ENCODE measurements at places on chromosomes 12 and 14.

- DNase-seq, result no peak
Measured at GRCh38 chr12:1691123-1692007, 495 bp downstream of the ADIPOR2 start.

DNA sequence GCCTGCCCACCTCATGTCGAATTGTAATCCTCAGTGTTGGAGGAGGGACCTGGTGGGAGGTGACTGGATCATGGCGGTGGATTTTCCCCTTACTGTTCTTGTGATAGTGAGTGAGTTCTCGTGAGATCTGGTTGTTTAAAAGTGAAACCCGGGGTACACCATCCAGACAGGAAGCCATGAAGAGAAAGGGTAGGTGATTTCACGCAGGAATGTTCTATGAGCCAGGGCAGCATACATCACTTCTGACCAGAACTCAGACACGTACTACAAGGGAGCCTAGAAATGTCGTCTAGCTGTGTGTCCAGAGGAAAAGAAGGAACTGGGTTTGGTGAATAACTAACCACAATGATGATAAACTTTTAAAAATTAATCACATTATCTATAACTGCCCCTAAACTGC is 80.6 kb downstream of the ANO4 start:
- DNase-seq, result no peak

GRCh38 chr12:116420227-116420880 is 138.8 kb upstream of the MAP1LC3B2 start:
- no peak for DNase-seq

DNA sequence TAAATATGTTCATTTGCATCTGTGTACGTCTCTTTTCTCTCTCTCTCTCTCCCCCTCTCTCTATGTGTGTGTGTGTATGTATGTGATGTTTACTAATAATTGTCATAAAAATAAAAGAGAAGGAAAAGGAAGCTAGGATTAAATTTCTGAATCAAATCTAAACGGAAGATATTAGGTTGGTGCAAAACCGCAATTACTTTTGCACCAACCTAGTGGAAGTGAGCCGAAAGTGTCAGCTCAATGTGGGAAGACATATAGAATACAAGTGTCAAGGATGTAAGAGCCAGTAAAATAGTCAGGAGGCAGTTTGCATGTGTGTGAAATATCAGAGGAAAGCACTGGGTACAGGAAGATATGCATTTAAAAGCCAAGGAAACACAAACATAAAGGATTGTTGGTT is 18.5 kb upstream of the OR4K17 start:
- no peak for DNase-seq

- no peak for DNase-seq
Measured at GRCh38 chr14:54556535-54556934, 10.4 kb upstream of the SAMD4A start.

DNA sequence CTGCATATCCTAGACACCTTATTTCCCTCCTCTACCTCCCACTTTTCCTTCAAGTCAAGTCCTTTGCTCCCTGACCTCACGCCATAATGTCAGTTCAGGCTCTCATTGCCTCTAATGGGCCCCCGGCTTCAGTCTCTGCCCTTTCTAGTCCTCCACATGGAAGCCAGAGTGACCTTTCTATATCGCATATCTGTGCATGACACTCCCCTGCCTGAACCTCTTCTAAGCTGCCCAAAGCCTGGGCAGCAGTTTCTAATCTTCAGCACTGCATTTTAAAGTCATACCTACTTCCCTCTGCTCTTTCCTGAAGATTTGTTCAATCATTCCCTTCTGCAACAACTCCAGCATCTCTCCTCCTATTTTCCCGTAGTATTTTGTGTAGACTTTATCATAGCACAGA is 45.5 kb downstream of the ESR2 start:
- DNase-seq, result no peak

GRCh38 chr12:128387811-128388422 is 120.9 kb downstream of the TMEM132C start:
- DNase-seq, result peak; percentile 10

GRCh38 chr14:61603736-61604135 is 91.6 kb upstream of the HIF1A start:
- no peak for DNase-seq

GRCh38 chr12:82883394-82884355 is 197.0 kb downstream of the TMTC2 start:
- no peak for DNase-seq

GRCh38 chr14:77343662-77344061 is 22.8 kb downstream of the GSTZ1 start:
- no peak for DNase-seq

- no peak for DNase-seq
Measured at GRCh38 chr12:124604264-124604680, 36.9 kb upstream of the NCOR2 start.

- DNase-seq, result no peak
Measured at GRCh38 chr12:56162468-56163290, 4.5 kb downstream of the MYL6 start.

DNA sequence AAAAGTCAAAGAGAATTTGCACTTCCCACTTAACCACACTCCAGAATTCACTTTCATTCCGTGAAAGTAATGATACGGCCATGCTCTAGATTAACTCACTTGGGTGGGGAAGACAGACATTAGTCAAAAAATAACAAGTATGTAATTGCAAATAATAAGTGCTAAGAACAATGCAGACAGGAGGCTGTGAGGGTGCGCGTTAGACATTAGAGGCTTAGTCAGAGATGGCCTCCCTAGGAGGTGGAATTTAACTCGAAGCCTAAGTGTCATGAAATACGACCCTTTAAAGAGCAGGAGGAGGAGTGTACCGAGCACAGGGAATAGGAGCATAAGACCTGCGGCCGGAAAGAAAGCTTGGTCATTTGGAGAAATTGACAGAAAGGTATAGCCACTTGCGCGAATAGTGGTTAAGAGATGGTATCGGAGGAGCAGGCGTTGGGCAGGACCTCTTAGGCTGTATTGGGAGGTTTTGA is 628 bp downstream of the SNRPF start:
- no peak for DNase-seq

- DNase-seq, result no peak
Measured at GRCh38 chr12:109937371-109937770, 37.3 kb downstream of the TCHP start.

DNA sequence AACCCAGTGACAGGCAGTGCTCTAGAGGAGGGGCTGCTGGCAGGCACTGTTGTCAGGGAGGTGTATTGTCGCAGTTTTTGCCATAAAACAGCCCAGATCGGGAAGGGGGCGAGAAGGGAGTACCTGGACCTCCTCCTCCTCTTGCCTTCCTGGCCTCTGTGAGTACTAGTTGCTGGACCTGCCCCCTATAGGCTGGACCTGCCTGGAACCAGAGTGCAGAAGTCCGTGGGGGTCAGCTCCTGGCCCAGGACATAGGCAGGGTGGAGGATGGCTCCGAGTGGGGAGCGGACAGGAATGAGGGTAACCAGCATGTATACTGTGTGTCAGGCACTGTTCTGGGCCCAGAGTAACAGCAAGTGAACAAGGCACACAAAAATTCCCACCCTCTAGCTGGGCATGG is 116.3 kb downstream of the PTPN11 start:
- DNase-seq, result no peak

GRCh38 chr14:33408291-33408690 is 469.6 kb downstream of the NPAS3 start:
- DNase-seq, result no peak

GRCh38 chr12:124509676-124510300 is 57.6 kb downstream of the NCOR2 start:
- DNase-seq, result no peak

DNA sequence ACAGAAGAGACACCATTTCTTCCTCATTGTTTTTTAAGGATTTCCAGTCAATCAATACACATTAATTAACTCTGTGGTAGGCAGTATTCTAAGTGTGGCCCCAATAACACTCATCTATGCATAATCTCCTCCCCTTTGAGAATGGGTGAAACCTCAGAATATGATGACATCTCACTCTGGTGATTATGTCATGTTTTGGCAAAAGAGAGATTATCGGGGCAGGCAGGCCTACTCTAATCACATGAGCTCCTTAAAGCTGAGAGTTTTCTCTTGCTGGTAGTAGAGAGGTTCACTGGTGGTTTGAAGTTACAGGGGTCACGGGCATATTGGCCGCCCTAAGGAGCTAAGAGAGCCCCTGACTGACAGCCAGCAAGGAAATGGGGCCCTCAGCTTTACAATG is 7.1 kb upstream of the LGMN start:
- no peak for DNase-seq

DNA sequence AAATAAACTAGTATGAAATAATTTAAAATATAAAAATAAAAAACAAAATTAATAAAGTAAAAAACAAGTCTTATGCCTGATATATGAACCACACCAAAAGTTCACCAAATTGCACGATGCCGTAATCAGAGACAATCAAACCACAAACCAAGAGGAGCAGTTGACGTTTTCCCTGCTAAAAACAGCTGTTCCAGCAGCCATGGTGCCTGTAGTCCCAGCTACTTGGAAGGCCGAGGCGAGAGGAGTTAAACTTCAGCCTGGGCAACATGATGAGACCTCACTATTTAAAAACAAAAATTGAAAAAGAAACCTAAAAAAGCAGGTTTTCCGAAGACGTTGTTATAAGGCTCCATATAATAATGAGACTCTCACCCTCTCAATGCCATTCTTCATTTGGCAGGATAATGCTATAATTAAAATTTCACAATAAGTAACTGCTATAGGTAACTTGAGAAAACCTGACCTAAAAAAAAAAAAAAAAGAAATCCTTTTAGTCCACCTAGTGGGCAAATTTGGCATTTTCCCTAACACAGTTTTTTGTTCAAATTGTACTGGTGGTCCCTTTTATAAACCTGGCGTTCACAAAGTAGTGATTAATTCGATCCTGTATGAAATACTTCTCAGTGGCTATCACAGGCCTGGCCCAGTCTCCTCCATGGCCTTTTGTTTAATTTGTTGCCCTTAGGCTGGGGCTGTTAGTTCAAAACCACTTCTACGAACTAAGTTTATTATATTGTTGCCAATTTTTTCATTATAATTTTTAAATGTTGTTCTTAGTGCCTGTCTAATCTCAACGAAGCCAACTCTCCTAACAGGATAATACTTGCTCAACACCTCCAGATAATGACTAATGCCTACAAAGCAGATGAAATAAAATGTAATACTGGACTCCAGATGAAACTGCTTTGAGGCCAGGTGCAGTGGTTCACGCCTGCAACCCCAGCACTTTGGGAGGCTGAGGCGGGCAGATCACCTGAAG is 62.1 kb downstream of the TNFAIP2 start:
- DNase-seq, result peak; percentile 32

GRCh38 chr12:43167691-43168090 is 384.3 kb downstream of the ADAMTS20 start:
- DNase-seq, result no peak

DNA sequence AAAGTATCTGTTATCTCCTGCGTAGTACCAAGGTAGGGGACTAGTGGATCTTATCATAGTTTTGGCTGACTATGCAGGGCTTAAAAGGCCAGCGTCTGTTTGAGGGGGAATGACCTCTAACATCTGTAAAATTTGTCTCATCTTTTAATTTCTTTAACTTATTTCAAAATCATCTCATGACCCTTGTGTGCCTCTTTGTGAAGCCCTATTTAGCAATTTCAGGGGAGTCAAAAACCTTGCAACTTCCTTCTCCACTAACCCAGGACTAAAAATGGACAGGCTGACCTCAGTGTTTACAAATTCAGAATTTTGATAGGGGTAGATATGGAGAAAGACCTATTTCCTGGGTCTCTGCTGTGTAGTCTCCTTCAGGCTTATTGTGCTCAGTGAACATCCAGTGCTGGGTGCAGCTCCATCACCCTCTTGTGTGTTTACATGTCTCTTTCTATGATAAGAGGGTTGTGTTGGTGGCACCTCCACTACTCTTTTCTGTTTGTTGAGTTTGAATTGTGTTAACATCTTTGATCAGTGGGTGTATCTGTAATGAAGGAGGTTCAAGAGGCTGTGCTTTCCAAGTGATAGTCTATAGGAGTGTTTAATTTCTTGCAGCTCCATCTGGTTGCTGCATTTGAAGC is 14.3 kb downstream of the NECAP1 start:
- no peak for DNase-seq

GRCh38 chr12:118870551-118870950 is 110.8 kb upstream of the SRRM4 start:
- no peak for DNase-seq

- no peak for DNase-seq
Measured at GRCh38 chr12:105436636-105437035, 106.1 kb downstream of the C12orf75 start.

GRCh38 chr12:19373586-19373985 is 65.7 kb upstream of the AEBP2 start:
- no peak for DNase-seq

GRCh38 chr14:52188381-52188780 is 79.1 kb upstream of the PTGDR start:
- no peak for DNase-seq

GRCh38 chr12:16603260-16603915 is 2.6 kb downstream of the LMO3 start:
- DNase-seq, result no peak

DNA sequence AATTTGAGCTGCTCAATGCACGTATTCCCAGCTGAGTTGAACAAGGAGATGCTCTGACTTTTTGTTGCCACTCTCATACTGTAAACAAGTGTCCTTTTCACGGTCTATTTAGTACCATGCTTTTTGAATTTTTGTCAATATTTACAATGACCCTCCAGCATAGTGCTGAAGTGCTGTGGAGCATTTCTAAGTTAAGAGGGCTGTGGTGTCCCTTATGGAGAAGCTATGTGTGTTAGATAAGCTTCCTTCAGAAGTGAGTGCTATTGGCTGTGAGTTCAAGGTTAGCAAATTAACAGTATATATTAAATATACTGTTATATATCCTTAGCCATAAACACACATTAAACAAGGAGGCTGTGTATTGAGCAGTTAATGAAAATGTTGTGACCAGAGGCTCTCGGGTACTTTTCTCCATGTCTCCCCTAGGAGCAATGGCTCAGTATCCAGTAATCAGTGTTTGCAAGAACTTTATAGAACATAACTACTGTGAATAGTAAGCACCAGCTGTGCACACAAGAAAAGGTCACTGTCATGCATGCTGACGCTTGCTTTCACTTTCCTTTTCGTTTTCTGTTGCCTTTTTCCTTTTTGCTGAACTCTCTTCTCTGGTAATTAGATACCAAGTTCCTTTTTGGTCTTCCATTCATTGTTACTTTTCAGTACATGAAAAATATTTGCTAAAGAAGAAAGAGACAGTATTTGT is 187.2 kb upstream of the NEDD1 start:
- DNase-seq, result no peak

GRCh38 chr12:69630191-69630590 is 19.5 kb upstream of the LRRC10 start:
- no peak for DNase-seq

- no peak for DNase-seq
Measured at GRCh38 chr14:99630202-99630601, 14.7 kb upstream of the HHIPL1 start.

Measured in Panc1 (cell line).